Stimulated activated CD4-positive, alpha-beta T cell treated with anti-CD3 and anti-CD28 coated beads, TNF-alpha, amount 100 ng/mL, for 4 hours (primary cell): ENCODE measurements at places on chromosomes 4 and X.

DNA sequence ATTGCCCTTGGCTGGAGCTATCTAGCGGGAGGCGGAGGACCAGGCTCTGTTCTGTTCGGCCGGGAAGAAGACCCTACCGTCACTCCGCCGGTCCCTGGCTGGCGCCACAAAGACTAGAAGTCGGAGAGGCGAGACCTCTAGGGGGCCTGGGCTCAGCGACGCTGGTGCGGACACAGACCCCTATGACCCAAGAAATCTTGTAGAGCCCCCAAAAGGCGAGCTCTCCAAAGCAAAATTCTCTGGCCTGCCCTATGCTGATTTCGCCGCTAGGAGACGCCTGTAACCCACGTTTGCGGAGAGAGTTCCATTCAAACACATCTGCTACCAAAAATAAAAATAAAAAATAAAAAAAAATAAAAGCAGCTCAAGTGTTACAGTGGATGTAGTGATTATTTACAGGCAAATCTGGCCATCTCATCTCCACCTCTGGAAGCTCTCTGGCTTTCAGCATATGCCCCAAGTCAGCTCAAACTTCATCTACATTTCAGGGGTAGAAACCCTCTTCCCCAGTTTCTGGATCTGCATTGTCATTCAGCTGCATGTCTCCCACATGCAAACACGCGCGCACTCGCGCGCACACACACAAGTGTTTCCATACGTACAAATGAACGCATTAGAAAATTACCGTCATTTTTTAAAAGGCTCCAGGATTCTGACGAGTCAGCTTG lies 2.4 kb upstream of the PCDH10 start:
- no peak for DNase-seq

GRCh38 chr4:174248407-174248806 lies 35.1 kb downstream of the FBXO8 start:
- no peak for DNase-seq

- no peak for DNase-seq
These were observed 536 bp downstream of the OTUD5 start for GRCh38 chrX:48956728-48957414.

GRCh38 chrX:70664726-70665125 lies 220.1 kb downstream of the DLG3 start:
- no peak for DNase-seq

DNA sequence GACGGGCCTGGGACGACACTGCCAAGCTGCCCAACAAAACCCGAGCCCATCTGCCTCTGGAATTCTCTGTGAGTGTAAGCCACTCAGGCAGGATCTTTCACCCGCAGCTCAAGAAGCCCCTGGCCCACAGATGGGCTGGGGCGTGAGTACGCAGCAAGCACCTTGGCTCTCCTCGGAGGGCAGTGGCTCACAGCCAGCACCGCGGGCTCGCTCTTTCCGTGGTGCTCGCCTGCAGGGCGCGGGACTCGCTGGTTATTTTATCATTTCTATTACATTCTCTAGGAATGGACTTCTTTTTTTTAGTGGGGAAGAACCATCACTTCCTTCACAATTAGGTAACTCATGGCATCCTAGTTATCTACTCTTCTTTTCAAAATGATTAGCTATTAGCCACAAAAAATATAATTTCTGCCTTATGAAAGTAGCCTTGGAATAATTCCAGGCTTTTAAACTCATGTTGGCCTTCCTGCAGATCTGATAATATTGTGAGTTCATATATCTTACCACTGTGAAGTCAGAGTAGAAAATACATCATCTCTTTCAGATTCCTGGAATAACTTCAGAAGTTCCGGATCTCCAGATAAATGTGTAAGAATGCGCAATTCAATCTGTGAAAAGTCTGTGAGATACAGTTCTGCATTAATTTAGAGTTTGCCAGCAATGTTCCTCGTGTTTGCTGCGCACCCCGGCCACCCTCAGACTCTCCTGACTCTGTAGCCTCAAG lies 68.6 kb downstream of the NAT8L start:
- no peak for DNase-seq

DNA sequence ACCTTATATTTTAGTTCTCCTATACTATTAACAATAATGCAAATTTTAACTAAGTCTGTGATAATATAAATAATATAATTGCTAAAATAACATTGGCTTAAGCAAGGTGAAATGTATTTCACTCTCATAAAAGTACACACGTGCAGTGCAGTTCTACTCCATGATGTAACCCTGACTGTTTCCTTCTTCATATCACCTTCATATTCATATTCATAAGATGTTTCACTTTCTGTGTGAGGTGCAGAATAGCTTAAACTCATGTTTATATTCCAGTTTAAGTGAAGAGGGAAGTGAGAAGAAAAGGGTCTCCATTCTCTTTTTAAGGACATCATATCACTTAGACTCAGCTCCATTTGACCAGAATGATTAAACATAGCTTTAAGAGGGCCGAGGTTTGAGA lies 1810.0 kb upstream of the PCDH10 start:
- DNase-seq, result no peak

GRCh38 chr4:178664621-178665020 lies 1222.4 kb upstream of the AGA start:
- no peak for DNase-seq

DNA sequence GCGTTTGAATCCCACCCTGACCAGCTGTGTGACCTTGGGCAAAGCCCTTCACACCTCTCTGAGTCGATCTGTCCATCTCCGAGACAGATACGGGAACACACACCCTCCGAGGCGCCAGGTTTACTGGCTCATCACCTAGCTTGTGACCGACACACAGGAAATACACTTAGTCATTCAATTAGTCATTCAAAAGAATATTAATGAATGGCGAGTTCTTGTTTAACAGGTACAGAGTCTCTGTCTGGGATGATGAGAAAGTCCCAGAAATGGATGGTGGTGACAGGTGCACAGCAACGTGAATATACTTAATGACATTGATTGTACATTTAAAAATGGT lies 80.6 kb downstream of the PPP2R2C start:
- DNase-seq, result no peak

DNA sequence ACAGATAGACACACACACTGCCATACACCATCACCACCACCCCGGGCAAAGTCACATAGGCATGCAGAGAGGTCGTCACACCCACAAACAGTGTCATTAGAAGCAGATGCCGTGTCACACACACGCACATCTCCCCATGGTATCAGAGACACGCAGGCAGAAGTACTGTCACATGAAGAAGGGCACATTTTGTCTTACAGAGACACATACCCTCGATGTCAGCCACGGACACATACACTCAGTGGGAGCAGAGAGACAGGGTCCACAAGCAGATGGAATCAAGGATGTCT lies 3.3 kb downstream of the NALF2 start:
- no peak for DNase-seq

DNA sequence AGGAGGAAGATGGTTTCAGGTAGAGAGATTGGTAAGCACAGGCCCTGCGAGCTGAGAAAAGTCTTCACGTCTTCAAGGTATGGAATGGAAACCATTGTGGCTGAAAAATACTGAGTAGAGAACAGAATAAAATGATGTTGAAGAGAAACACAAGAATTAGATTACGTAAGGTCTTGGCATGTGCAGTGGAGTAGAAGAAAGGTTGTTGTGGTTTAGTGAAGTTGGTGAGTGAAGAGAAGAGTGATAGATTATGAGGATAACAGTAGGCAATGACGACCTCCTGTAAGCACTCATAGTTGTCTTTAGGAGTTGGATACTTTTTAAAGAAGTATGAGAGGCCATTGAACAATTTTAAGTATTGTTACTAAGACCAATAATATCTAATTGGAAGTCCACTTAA lies 642.6 kb downstream of the PCDH7 start:
- DNase-seq, result no peak
